ENCODE measurements at places on chromosomes 5 and 9.

DNA sequence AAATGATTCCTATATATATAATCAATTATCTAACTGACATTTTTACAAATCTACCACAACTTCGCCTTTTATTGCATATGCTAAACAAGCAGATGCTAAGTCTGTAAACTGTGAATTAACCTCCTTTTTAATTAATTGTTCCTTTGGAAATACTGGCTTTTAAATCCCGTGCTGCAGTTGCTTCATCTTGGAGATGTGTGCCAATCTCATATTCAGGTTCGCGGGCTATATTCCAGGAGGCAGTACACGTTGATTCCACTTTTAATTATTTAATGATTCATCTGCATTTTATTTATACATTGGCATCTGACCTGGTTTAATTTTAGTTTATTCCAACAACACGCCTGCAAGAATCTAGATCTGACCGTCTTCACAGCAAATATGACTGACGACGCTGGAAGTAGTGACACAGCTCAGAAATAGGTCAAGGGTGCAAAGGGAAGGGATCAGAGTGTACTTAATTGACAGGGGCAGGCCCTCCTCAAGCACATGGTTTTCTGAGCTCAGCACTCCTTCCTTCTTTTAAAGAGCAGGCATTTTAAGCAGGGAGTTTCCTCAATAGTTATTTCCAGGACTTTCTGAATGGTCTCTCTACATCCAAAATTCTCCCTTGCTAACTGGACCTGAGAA, 125.2 kb downstream of the GLIS3 start:
- no peak overlapping the region for H3K27ac ChIP-seq
- no peak overlapping the region for H3K4me3 ChIP-seq
- H3K4me1 ChIP-seq, result no peaks in the 10 kb centered on the region
- H3K27me3 ChIP-seq, result no peaks in the 10 kb centered on the region
- H3K36me3 ChIP-seq, result no peaks in the 10 kb centered on the region

DNA sequence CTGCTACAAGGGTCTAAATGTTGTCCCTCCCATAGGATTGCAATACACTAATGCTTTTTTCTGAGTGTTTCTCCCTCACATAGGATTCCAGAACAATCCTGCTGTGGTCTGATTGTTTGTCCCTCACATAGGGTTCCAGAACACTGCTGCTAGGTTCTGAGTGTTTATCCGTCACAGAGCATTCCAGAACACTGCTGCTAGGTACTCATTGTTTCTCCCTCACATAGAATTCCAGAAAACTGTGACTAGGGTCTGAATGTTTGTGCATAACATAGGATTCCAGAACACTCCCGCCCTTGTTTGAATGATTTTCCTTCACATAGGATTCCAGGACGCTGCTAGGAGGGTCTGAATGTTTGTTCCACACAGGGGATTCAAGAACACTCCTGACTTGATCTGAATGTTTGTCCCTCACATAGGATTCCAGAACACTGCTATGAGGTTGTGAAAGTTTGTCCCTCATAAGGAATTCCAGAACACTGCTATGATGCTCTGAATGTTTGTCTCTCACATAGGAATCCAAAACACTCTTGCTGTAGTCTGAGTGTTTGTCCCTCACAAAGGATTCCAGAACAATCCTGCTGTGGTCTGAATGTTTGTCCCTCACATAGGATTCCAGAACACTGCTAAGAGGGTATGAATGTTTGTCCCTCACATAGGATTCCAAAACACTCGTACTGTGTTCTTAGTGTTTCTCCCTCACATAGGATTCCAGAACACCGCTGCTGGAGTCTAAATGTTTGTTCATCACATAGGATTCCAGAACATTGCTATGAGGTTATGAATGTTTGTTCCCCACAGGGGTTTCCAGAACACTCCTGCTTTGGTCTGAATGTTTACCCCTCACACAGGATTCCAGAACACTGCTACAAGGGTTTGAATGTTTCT, 213.5 kb downstream of the FOXD4L6 start:
- no peaks in the 10 kb centered on the region for H3K36me3 ChIP-seq
- DNase-seq, result no peak
- no peak overlapping the region for H3K27ac ChIP-seq
- H3K4me3 ChIP-seq, result peak overlapping the region; percentile 11
- H3K4me1 ChIP-seq, result no peaks in the 10 kb centered on the region

GRCh38 chr9:128928624-128929023, 7.8 kb downstream of the PHYHD1 start:
- no peak overlapping the region for H3K27ac ChIP-seq
- no peak for DNase-seq
- H3K27me3 ChIP-seq, result no peaks in the 10 kb centered on the region
- H3K4me3 ChIP-seq, result no peak overlapping the region

GRCh38 chr9:115391168-115391825, 273.3 kb upstream of the TNC start:
- H3K4me3 ChIP-seq, result no peak overlapping the region
- DNase-seq, result no peak
- H3K27ac ChIP-seq, result no peak overlapping the region
- H3K27me3 ChIP-seq, result no peaks in the 10 kb centered on the region
- peaks cover 2% of the 10 kb centered on the region for H3K4me1 ChIP-seq

GRCh38 chr5:121963392-121963791, 1.6 kb downstream of the SRFBP1 start:
- no peak overlapping the region for H3K4me3 ChIP-seq
- peaks cover 3% of the 10 kb centered on the region for H3K4me1 ChIP-seq
- DNase-seq, result no peak

- peaks cover 18% of the 10 kb centered on the region for H3K36me3 ChIP-seq
- no peak overlapping the region for H3K27ac ChIP-seq
- H3K4me3 ChIP-seq, result no peak overlapping the region
- DNase-seq, result no peak
Observed at GRCh38 chr5:1341863-1342262, 3.0 kb downstream of the CLPTM1L start.

DNA sequence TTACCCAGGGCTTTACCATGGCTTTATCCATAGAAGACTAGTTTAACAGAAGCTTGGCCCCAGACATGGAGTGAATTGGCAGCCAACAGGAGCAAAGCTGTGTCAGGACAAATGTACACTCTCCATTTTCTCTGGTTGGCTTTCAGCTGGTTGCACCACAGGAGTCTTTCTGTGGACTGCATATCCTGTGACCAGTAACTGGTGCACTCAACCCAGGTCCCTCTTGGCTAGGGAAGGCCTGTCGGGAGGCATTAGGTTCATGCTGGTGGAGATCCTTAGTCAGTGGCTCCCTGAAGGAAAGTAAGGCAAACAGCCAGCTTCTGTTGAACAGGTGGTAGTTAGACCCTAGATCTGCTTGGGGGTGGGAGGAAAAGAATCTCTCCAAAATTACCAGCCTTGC, 146.9 kb upstream of the TLX3 start:
- no peak overlapping the region for H3K27ac ChIP-seq
- no peak overlapping the region for H3K4me3 ChIP-seq
- DNase-seq, result peak; percentile 1

GRCh38 chr9:129422032-129422842, 198.7 kb downstream of the C9orf50 start:
- DNase-seq, result no peak
- H3K4me1 ChIP-seq, result no peaks in the 10 kb centered on the region
- no peaks in the 10 kb centered on the region for H3K36me3 ChIP-seq
- no peak overlapping the region for H3K4me3 ChIP-seq
- H3K27ac ChIP-seq, result no peak overlapping the region

- peak; percentile 85 for DNase-seq
- H3K36me3 ChIP-seq, result no peaks in the 10 kb centered on the region
- no peak overlapping the region for H3K27ac ChIP-seq
- no peaks in the 10 kb centered on the region for H3K4me1 ChIP-seq
- no peak overlapping the region for H3K4me3 ChIP-seq
- H3K27me3 ChIP-seq, result no peaks in the 10 kb centered on the region
Observed at GRCh38 chr5:132012371-132013005, 1.0 kb upstream of the ACSL6 start.

DNA sequence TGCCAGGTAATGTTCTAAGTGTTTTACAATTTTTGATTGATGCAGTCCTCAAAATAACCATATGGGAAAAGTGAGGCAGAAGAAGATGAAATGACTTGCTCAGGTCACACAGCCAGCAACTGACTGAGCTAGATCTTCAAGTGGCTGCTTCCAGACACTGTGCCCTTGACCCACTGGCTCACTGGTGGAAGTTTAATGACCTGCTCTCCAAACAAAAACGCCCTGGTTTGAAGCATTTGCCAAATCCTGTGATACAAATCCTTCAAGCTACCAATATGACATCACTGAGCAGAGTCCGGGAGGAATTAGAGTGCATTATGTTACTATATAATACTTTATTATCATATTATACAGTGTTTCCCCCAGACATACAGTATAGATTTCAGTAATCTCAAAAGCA, 459.4 kb downstream of the GADD45G start:
- no peaks in the 10 kb centered on the region for H3K36me3 ChIP-seq
- H3K4me3 ChIP-seq, result no peak overlapping the region
- no peak overlapping the region for H3K27ac ChIP-seq
- no peaks in the 10 kb centered on the region for H3K4me1 ChIP-seq
- H3K27me3 ChIP-seq, result no peaks in the 10 kb centered on the region

DNA sequence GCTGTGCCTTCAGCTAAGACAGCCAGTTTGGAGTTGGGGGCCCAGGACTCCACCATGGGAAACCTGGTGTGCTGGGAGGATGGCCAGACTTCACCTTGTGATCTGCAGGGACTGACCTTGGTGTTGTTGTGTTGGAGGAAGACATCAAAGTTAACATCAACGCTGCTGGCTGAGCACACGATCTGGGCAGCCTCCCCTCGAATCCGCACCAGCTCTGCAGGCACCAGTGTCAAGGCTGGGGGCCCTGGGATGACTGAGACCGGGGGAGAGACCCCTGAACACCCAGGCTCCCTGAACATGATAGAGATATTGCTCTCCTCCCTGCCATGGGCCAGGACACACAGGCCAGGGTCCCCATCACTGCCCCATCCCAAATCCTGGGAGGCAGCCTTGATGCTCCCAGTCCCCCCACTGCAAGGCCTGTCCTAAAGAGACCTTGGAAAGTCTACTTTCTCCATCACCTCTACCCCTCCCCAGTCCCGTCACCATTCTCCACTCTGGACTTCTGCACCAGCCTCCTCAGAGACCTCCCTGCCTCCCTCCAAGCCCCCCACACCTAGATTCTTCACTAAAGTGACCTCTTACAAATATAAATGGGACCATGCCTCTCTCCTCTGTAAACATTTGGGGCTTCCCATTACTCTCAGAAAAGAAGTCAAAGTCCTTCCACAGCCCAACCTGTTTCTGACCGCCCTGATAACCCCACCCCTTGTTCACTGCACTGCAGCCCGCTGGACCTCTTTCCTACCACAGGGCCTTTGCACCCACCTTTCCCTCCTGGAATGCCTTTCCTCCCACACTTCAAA, 8.2 kb downstream of the CSF1R start:
- H3K27me3 ChIP-seq, result no peaks in the 10 kb centered on the region
- no peak overlapping the region for H3K27ac ChIP-seq
- DNase-seq, result no peak
- no peaks in the 10 kb centered on the region for H3K4me1 ChIP-seq

DNA sequence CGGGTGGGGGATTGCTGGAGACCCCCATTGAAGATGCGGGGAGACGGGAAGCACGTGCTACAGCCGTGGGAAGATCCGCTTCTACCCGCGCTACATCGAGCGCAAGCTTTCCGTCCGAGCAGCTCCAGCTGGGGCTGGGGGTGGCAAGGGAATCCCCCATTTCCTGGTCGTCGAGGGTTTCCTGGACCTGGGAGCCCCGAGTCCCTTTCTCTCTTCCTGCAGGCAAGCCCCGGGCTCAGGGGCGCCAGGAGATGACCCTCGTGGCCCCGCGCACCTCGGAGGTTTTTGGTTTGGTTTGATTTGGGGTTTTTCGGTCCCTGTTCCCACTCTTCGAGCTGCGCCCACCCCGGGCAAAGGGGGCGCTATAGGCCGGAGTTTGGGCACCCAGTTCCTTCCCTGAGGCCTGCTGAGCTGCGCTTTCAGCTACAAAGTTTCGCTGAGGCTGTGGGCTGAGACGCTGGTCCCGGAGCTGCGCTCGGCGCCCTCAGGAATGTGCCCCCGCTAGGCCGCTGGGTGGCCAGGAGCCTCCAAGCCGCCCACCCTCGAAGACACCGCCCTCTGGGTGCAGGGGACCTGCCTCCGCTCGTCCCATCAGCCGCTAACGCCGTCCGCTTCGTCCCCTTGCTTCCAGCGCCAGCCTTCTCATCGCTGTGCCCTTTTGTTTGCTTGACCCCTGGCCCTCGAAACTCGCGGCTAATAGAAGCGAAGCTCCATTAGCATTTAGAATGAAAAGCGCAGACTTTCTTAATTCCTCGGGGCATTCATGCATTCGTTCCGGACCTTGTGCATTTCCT, 2.9 kb downstream of the NR4A3 start:
- H3K4me1 ChIP-seq, result peaks cover 9% of the 10 kb centered on the region
- H3K36me3 ChIP-seq, result no peaks in the 10 kb centered on the region
- peak; percentile 78 for DNase-seq
- H3K27ac ChIP-seq, result no peak overlapping the region
- no peak overlapping the region for H3K4me3 ChIP-seq
- H3K27me3 ChIP-seq, result peaks cover 55% of the 10 kb centered on the region

- H3K4me3 ChIP-seq, result no peak overlapping the region
- no peak for DNase-seq
- H3K27ac ChIP-seq, result no peak overlapping the region
- no peaks in the 10 kb centered on the region for H3K36me3 ChIP-seq
- peaks cover 6% of the 10 kb centered on the region for H3K4me1 ChIP-seq
- no peaks in the 10 kb centered on the region for H3K27me3 ChIP-seq
Observed at GRCh38 chr5:174491265-174491664, 233.1 kb upstream of the MSX2 start.

GRCh38 chr9:116389541-116390302, 236.1 kb downstream of the PAPPA start:
- no peak overlapping the region for H3K4me3 ChIP-seq
- no peak for DNase-seq
- H3K27me3 ChIP-seq, result no peaks in the 10 kb centered on the region
- no peaks in the 10 kb centered on the region for H3K36me3 ChIP-seq
- H3K27ac ChIP-seq, result no peak overlapping the region

- H3K36me3 ChIP-seq, result no peaks in the 10 kb centered on the region
- H3K27ac ChIP-seq, result no peak overlapping the region
- no peak overlapping the region for H3K4me3 ChIP-seq
- DNase-seq, result no peak
- H3K4me1 ChIP-seq, result no peaks in the 10 kb centered on the region
- H3K27me3 ChIP-seq, result no peaks in the 10 kb centered on the region
Observed at GRCh38 chr5:66739951-66740350, 143.8 kb downstream of the MAST4 start.

DNA sequence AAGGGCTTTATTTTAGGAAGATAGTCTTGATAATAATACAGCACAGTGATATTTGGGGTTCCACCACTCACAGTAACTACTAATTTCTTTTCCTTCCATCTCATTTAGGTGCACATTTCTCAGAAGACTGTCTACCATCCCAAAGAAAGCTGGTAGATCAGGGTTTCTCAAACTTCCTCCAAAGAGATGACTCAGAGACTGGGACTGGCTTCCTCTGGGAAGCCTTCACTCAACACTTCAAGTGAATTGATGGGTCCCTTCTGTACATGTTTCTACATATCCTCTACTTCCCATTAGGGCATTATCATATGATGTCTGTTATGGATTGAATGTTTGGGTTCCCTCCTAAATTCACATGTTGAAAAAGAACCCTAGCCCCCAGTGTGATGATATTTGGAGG, 138.5 kb downstream of the SPOCK1 start:
- no peak overlapping the region for H3K27ac ChIP-seq
- H3K4me1 ChIP-seq, result no peaks in the 10 kb centered on the region
- no peak for DNase-seq

GRCh38 chr9:89838621-89839020, 233.8 kb downstream of the GADD45G start:
- DNase-seq, result no peak
- no peaks in the 10 kb centered on the region for H3K27me3 ChIP-seq
- no peaks in the 10 kb centered on the region for H3K36me3 ChIP-seq
- H3K4me1 ChIP-seq, result no peaks in the 10 kb centered on the region
- H3K27ac ChIP-seq, result no peak overlapping the region
- no peak overlapping the region for H3K4me3 ChIP-seq

GRCh38 chr5:127834094-127834531, 130.9 kb downstream of the CCDC192 start:
- no peak for DNase-seq
- no peak overlapping the region for H3K4me3 ChIP-seq
